ENCODE measurements at places on chromosomes 5 and 9.

- DNase-seq, result no peak
Measured at GRCh38 chr9:110355911-110356310, 18.2 kb upstream of the TXNDC8 start.

GRCh38 chr5:31113666-31114350, 79.7 kb upstream of the CDH6 start:
- no peak for DNase-seq

- DNase-seq, result no peak
Measured at GRCh38 chr9:17063535-17064135, 71.2 kb upstream of the CNTLN start.

DNA sequence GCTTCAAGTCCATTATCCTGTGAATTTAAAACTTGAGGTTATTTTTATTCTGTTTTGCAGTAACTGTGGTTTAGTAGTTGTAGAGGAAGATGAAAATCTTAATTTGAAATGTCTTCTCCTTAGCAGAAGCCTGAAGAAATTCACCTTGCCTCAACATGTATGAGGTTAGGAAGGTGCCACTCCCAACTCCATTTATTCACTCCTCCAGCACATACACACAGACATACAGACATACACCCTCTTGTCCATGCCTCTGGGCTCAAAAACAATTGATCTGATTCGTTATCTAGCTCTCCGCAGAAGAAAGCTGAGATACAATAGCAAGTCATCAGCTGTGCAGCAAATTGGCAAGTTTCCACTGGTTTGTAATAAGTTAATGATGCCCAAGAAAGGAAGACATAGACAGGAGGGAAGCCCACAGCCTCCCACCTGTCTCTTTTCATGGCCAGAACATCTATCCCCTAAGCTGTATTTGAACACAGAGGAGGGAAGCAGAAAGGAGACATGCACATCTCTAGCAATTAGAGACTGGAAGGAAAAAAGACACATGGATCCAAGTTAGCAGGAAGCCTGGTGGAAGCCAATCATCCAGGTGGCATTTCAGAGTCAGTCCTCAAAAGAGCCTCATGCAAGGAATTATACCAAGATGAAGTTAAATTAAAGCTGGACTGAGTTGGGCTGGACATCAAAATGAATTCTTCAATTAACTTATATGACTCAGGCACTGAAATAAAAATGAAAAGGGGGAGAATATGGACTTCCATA, 257.9 kb downstream of the ASTN2 start:
- DNase-seq, result no peak

DNA sequence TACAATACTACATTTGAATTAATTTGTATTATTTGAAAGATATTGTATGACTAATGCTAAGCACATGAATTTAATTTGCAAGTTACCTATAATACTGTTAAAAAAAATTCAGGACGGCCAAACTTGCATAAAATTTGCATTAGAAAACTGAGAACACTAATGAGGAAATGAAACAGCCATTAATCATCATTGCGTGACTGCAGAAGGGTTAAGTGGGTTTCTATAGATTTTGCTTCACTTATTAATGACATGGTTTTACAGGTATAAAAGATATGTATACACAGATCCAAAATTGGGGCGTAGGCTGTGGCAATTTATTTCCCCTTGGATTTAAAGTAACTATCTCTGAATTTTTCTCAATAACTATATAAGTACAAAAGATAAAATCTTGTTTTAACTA, 882.6 kb downstream of the PTPRD start:
- no peak for DNase-seq

DNA sequence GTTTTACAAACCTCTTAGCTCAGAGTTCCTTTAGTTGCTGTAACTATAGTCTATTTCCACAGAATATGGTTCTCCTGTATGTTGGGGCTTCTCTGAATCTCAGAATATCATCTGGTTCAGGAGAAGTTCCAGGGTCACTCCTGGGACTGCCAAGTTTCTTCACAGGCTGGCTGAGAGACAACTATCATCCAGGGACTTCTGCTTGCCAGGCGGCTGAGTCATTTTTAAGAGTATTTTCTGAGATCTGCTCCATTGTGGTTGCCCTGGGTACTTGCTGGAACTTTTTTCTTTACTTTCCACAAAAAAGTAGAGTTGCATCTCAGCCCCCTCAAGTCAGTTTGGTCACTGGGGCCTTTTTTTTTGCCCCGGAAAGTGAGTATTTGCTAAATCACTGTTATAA, 566.5 kb downstream of the LRRC70 start:
- no peak for DNase-seq

- no peak for DNase-seq
Measured at GRCh38 chr5:6660688-6661087, 27.4 kb downstream of the SRD5A1 start.

GRCh38 chr9:15069106-15069505, 158.9 kb upstream of the FREM1 start:
- no peak for DNase-seq

- no peak for DNase-seq
Measured at GRCh38 chr5:58459146-58460001, 512 bp downstream of the PLK2 start.

GRCh38 chr9:18994263-18994916, 38.6 kb downstream of the SAXO1 start:
- DNase-seq, result no peak

GRCh38 chr9:76898786-76899185, 7.1 kb downstream of the PRUNE2 start:
- no peak for DNase-seq

GRCh38 chr9:87271696-87272477, 225.8 kb upstream of the DAPK1 start:
- DNase-seq, result no peak

- no peak for DNase-seq
Measured at GRCh38 chr9:96509848-96510247, 59.9 kb downstream of the HABP4 start.

DNA sequence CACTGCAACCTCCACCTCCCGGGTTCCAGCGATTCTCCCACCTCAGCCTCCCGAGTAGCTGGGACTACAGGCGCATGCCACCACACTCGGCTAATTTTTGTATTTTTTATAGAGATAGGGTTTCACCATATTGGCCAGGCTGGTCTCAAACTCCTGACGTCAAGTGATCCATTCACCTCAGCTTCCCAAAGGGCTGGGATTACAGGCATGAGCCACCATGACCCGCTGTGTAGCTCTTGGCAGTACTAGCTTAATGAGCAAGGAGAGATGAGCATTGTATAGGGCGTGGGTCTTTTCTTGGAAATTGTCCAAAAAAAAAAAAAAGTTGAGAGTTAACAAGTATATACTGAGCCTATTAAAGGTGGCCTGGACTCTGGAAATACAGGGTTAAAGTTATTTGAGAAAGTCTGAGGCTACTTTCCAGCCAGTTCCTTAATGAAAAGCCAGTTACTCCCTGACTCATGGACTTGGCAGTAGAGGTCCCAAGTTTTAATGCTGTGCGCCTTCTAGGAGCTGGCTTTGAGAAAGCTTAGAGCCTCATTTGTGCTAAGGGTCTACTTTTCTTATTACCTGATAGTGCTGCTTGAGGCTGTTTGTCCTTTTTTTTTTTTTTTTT, 4.2 kb upstream of the FGF18 start:
- no peak for DNase-seq

GRCh38 chr9:84983749-84984148, 314.2 kb downstream of the NTRK2 start:
- no peak for DNase-seq

DNA sequence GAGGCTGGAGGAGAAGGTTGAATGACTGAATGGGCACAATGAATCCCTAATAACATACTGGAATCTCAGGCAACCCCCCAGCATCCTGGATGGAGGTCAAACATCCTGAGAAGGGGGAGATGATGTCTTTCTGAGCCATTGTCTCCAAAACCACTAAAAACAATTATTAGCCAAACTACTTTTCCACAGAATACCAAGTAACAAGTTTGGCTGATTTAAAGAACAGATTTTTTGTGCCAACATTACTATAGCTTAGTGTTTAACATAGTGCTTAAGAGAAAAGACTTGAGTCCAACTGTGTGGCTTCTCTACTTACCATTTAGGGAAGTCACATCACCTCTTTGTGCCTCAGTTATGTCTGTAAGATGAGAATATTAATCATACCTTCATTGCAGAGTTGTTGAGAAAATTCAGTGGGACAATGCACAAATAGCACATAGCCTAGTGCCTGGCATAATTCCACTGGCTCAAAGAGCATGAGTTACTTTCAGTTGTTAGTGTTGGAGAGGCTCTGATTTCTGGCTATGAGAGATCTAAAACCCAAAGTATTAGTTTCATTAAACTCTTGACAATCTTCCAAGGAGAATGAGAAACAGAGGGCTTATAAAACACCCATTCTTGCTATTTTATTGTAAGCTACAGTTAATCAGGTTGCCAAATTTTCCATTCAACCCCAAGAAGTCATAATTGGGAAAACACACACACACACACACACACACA, 111.3 kb upstream of the NR3C1 start:
- DNase-seq, result no peak

DNA sequence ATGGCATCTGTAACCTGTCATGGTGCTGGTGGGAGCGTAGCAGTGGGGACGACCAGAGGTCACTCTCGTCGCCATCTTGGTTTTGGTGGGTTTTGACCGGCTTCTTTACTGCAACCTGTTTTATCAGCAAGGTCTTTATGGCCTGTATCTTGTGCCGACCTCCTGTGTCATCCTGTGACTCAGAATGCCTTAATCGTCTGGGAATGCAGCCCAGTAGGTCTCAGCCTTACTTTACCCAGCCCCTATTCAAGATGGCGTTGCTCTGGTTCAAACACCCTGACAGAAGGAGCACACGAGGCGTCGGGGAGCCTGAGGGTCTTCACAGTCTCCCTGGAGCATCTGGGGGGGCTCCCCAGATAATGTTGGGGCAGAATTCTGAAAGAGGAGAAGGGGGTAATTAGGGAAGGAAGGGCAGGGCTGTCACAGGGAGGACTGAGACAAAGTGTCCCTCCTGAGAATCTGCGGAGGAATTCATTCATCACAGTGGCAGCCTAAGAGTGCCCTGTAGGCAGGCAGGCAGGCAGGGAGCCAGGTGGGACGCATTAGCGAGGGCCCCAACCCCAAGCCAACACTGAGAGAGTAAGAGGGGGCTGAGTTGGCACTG, 21.3 kb upstream of the NCS1 start:
- DNase-seq, result no peak

DNA sequence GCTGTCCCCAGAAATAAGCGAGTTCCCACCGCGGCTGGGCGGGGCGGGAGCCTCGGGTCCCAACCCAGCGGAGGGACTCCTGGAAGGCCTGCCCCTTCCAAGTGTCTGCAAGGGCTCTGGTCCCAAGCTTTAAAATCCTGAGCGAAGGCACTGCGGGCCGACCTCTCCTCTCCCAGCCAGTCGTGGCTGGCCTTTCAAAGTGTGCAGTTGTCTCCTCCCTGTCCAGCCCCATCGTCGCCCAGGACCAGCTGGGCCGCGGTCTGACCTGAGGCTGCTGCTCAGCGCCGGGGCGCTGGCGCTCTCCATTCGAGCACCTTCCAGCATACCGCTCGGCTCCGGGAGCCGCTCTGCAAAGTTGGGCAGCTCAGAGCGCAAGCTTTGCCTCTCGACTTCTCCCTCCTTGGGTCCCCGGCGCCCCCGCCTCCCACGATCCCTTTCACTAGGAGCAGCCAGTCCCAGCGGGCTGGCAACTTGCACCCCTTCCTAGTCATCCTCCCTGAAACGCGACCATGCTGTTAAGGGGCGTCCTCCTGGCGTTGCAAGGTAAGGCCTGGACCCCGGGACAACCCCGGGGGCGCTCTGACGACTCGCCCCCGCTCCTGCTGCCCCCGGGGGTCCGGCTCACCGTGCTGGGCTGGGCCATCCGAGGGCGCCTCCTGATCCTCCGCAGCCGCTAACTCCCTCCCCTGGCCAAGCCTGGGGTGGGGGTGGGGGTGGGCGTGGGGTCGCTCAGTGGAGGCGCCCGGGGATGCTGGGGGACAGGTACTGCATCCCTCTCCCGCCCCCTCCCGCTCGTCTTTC, at the start of gene MAMDC2:
Gene MAMDC2 (plus strand): TSS at position 160 of the 801 bp plus-strand sequence. CDS start 350 bp downstream, at position 510.
- DNase-seq, result no peak

DNA sequence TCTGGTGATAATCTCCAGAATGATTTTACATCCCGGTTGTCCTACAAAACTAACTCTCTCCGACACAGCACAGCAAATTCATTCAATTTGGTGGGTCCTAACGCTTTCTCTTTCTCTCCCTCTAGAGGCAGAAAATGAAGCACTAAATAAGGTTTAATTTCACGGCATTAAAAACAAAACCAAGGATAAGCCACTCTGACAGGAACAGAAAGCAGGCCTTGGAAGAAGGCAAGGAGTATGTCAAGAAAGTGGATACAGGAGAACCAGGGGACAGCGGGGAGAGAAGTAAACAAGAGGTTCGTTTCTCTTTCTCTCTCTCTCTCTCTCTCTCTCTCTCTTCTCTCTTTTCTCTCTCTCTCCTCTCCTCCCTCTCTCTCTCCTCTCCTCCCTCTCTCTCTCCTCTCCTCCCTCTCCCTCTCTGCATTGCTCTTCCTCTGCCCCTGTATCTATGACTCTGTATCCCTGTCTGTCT, 49.8 kb downstream of the EBF1 start:
- DNase-seq, result no peak

DNA sequence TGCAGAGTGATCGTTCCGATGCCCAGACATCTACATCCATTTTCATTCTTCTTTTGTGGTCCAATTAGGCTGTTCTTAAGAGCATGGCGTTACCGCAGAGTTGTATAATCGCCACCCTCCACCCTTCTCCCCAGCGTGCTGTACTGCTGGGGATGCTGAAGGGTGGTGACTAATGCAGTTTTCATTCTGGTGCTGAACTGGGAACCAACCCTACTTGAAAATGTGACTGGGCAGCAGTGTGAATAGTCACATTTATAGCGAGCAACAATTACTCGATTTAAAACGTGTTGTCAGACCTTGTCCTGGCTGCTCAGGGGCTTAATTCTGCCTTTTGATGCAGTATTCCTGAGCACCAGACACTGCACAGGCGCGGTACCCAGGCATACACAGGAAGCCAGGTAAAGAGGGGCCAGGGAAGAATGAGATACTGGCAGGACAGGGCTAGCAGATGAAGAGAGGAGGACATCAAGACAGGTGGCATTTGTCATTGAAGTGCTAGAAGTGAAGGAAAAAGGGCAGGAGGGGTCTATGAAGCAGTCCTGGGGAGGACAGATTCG, 719 bp upstream of the ISCA1 start:
- no peak for DNase-seq

DNA sequence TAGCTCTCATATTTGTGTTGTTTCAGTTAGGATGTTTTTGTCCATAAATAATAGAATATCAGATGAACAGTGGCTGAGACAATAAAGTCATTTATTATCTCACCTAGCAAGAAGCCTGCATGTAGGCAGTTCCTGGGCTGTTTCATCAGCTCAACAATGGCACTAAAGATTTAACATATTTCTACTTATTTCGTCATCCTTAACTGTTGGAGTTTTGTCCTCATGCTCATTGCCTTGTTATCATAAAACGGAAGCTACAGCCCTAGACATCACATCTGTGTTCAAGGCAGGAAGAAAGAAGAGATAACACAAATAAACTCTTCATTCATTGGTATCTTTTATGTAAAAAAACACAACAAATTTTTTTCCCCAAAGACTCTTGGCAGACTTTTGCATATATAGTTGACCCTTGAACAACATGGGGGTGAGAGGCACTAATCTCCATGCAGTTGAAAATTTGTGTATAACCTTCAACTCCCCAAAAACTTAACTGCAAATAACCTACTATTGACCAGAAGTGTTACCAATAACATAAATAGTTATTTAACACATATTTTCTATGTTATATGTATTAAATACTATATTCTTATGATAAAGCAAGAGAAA, 277.2 kb upstream of the ADRA1B start:
- DNase-seq, result no peak
